ENCODE measurements at places on chromosomes 1 and 21.

GRCh38 chr1:75980972-75981897 is 49.0 kb upstream of the ASB17 start:
- DNase-seq = no peak

DNA sequence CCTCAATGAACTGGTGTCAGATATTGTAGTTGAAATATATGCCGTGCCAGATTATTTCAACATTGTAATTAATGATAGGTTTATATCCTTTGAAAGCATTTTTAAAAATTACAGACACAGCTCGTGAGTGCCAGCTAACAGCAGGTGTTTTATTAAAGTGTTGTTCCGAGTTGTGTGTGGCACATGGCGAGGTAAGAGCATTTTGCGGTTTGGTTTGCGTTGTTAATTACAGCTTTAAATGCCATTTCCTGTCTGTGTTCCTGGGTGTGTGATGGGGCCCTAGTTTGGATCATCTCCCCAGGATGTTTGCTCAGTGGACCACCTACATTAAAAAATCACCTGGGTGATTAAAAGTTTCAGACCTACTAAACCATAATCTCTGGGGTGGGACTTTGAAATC is 97.4 kb downstream of the PRDM2 start:
- no peak for DNase-seq

DNA sequence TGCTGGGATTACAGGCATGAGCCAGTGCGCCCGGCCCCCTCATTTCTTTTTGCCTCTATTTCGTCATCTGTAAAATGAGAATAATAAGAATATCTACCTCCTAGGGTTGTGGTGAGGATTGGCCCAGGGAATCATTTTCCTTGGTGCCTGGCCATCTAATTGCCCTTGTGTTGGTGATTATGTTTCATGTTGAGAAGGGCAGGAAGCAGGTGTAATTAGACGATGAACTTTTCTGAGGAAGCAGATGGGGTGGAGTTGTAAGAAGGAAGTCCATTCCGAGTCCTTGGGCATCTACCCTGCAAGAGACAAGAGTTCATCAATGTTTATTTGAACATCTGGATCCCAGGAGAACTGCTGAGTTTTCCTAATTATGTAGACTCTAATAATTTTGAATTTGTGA is 38.7 kb upstream of the NEK2 start:
- DNase-seq = no peak

GRCh38 chr1:183889095-183889494 is 84.2 kb downstream of the RGL1 start:
- no peak for DNase-seq

- peak; percentile 3 for DNase-seq
Measured at GRCh38 chr1:35264871-35265270, 3.6 kb upstream of the ZMYM4 start.
